ENCODE measurements at places on chromosomes 7 and 10.

GRCh38 chr10:34520084-34520483 is 295.0 kb downstream of the PARD3 start:
- DNase-seq, result no peak

- peak; percentile 1 for DNase-seq
These were observed 9.4 kb upstream of the CALML5 start for GRCh38 chr10:5508786-5509185.

- DNase-seq, result no peak
These were observed 11.4 kb downstream of the CLDN3 start for GRCh38 chr7:73758581-73759138.

DNA sequence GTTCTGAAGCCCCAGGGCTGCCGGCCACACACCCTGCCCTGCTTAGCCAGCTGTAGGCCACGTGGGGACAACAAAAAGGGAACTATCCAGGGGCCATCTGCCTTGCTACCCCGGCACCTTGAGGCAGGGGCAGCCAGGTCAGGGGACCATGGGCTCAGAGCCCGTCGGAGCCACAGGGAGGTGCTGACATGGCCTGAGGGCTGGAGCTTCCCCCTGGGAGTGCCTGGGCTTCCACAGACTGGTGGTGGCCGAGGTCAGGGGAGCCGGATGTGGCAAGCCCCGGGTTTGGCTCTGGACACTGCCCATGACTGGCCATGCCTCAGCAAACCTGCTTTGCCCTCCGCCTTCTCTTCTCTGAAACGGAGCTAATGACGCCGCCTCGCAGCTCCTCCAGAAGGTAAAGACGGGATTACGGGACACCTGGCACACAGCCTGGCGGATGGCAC is 178.5 kb downstream of the EBF3 start:
- DNase-seq, result no peak

DNA sequence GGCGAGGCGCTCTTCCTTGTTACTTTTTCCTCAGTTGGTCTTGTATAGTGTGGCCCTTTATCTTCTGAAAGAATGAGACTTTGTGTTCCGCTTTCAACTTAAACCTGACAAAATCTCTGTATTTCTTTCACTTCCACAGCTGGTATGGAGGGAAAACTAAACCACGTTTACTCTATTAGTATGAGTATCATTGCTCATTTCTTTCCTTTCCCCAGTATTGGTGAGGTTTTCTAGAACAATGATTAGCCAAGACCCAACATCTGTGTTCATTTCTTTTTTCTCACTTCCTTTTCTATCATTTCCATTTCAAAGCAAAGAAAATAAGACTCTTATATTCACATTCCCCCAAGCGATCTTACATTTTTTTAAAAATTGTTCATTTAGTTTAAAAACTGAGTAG is 165.3 kb downstream of the PAXIP1 start:
- no peak for DNase-seq

GRCh38 chr10:69810675-69811397 is 9.1 kb downstream of the COL13A1 start:
- no peak for DNase-seq

GRCh38 chr10:87504307-87504639 is 420 bp upstream of the MINPP1 start:
- no peak for DNase-seq

DNA sequence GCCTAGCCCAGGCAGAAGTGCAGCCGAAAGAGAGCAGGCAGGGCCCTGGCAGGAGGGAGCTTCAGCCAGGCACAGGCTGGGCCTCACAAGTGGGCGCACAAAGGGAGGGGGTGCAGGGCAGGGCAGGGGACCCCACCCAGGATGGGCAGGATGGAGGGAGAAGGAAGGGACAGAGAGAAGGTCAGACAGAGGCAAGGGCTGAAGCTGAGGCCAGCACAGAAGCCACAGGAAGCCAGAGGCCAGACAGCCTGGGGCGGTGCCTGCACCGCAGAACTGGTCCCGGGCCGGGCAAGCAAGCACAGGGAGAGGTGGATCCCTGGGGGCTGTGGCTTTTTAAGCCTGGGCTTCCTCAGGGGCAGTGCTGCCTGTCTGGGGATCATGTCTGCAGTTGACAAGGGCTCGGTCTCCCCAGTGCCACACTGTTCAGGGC is 16.7 kb downstream of the NOS3 start:
- peak; percentile 75 for DNase-seq

- no peak for DNase-seq
These were observed 28.0 kb upstream of the VSIR start for GRCh38 chr10:71801361-71801760.

DNA sequence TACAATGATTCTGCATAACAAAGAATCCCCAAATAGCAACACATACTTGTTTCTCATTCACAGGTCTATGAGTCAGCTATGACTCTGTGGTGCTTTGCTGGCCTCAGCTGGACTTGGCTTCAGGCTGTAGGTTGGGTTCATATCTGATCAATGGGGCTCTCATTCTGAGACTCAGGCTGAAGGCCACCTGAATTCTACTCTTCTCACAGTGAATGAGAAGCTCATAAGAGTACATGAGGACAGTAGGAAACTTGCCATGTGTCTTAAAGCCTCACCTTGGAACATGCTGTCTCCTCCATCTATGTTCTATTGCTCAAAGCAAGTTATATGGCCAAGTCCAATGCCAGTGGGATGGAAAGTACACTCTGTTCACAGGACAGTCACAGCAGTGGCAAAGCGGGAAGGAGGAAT is 292.9 kb downstream of the BMPER start:
- DNase-seq, result no peak

- no peak for DNase-seq
These were observed 337.0 kb upstream of the PRKCQ start for GRCh38 chr10:6917125-6917524.

GRCh38 chr7:115226410-115226809 is 304.5 kb downstream of the MDFIC start:
- DNase-seq, result no peak

DNA sequence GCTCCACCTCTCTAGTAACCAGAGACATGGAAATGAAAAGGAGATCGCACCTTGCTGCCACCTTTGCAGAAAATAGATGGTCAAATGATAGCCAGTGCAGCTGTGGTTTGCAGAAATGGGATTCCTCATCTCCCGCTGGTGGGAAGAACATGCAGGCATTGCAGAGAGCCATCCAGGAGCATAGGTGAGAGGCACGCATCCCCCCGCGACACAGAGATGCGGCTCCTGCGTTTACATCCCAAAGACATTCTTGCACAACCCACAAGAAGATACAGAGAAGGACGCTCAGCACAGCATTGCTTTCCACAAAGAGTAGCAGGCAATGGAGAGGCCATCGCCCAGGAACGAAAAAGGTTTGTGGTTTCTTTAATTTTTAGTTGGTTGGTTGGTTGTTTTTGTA is 56.2 kb downstream of the OAT start:
- DNase-seq, result no peak

- DNase-seq, result no peak
These were observed 15.7 kb downstream of the FXYD4 start for GRCh38 chr10:43386981-43387677.

DNA sequence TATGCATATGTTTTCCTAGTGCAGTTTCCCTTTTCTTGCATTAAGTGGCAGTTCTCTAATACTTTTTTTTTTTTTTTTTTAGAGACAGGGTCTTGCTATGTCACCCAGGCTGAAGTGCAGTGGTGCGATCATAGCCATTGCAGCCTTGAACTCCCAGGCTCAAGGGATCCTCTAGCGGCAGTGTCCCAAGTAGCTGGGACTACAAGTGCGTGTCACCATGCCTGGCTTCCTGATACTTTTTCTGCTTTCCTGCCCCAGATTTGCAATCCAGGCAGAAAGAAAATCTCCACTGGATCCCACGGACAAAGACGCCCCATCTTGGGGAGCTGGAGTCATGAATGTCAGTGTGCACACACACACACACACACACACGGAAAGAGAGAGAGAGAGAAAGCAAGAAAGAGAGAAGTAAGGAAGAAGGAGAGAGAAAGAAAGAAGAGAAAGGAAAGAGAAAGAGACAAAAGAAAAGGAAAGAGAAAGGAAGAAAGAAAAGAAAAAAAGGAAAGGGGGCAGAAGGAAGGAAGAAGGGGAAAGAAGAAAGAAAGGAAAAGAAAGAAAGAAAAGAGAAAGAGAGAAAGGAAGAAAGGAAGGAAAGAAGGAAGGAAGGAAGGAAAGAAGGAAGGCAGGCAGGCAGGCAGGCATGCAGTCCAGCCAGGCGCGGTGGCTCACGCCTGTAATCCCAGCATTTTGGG is 37.5 kb upstream of the OCM2 start:
- DNase-seq, result no peak

DNA sequence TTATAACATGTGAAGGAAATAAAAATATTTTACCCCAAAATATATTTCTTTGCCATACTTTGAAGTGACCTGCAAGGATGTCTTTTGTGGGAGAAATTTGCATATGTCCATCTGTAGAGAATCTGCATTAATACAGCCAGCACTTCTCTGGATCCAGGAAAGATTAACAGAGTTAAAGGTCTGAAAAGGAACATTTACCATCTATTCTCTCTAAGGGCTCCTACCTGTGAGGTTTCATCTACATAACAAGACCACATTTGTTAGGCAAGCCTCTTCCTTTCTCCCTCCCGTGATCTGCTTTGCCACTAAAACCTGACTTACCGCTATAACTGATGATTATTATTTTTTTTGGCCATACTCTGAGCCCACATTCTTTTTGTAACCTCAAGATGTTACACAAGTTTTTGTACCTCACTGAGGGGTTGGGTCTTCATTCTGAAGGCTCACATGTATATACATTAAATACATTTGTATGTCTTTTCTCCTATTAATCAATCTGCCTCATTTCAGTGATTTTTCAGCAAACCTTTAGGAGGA is 129.4 kb downstream of the AKR1D1 start:
- no peak for DNase-seq

GRCh38 chr10:4093438-4093837 is 308.4 kb upstream of the KLF6 start:
- no peak for DNase-seq

GRCh38 chr10:124732931-124733570 is 11.1 kb downstream of the FAM53B start:
- no peak for DNase-seq

GRCh38 chr7:91165006-91165845 is 99.0 kb upstream of the FZD1 start:
- DNase-seq, result no peak

GRCh38 chr10:131013281-131013912 is 298.1 kb downstream of the TCERG1L start:
- DNase-seq, result no peak

DNA sequence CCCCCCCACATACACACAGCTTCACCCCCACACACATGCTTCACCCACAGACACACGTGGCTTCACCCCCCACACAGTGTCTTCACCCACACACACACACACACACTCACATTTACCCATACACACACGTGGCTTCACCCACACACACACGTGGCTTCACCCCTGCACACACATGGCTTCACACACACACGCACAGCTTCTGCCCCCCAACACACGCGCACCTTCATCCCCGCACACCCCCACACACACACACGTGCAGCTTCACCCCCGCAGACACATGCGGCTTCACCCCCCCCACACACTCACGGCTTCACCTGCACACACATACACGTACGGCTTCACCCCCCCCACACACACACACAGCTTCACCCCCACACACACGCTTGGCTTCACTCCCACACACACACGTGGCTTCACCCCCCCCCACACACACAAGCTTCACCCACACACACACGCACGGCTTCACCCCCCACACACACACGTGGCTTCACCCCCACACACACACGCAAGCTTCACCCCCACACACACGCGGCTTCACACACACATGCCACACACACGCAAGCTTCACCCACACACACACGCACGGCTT is 82.4 kb downstream of the NKX6-2 start:
- peak; percentile 3 for DNase-seq

DNA sequence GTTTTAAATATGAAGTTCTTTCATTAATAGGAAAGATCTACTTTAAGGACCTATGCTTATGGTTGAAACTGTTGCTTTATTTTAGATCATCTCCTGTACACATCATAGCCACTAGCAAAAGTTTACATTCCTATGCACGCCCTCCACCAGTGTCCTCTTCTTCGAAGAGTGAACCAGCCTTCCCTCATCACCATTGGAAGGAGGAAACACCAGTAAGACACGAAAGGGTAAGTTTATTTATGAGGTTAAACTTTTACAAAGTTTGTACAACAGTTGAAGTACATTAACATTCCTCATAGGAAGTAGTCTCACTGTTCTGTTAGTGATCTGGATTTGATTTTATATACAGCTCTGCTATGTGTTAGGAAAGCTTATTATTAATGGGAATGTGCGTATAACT is 16.9 kb downstream of the HBP1 start:
- no peak for DNase-seq

- no peak for DNase-seq
These were observed 11.3 kb upstream of the ATXN7L1 start for GRCh38 chr7:105887569-105888189.

GRCh38 chr10:104630731-104631130 is 10.4 kb upstream of the SORCS3 start:
- DNase-seq, result no peak

DNA sequence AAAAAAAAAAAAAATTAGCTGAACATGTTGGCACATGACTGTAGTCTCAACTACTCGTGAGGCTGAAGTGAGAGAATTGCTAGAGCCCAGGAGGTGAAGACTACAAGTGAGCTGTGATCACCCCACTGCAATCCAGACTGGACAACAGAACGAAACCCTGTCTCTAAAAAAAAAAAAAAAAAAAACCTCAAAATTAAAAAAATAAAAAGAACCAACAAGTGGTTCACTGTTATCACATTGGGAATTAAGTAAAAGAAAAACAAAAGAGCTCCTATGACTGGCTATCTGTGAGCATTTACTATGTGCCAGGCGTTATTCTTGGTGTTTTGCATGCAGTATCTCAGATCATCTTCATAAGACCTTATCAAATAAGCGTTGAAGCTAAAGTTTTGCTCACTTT is 66.0 kb downstream of the ANLN start:
- no peak for DNase-seq

- DNase-seq, result no peak
These were observed 277.4 kb downstream of the AGMO start for GRCh38 chr7:15284396-15284795.

DNA sequence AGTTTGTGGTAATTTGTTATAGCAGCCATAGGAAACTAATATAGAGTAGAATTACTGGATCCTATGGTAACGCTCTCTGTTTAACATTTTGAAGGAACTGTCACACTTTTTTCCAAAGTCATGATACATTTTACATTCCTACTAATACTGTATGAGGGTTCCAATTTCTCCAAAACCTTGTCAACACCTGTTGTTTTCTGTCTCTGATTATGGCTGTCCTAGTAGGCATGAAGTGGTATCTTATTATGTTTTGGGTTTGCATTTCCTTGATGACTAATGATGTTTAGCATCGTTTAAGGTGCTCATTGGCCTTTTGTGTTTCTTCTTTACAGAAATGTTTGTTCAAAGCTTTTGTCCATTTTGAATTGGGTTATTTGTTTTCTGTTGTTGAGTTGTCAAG is 69.6 kb downstream of the VPS50 start:
- no peak for DNase-seq

DNA sequence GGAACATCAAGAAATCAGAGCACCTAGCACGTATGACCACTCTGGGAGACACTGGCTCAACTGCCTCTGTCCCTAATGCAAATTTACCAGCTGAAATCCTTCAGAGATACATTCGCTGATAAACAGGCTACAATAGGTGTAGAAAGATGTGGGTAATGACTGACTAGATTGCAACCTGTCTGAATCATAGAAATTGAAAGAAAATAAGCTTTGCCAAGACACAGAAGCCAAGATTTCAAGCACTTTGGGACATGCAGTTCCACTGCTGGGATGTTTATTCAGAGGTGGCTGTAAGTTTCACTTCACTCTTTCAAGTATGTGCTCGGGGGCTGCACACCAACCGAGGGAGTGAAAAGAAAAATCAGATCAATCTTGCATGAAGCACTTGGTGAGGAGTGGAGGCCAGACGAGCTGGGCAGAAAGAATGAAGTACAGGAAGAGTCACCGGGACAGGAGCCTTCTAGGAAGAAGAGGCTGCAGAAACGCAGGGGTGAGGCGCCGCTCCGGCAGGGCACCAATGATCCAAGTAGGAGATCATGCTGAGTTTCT is 276.7 kb downstream of the PARD3 start:
- no peak for DNase-seq

All from left hindlimb (tissue), 1 donor.